ENCODE measurements at places on chromosomes 12 and 14.

GRCh38 chr12:54360717-54361456 lies 3.4 kb downstream of the GPR84 start:
- peak; percentile 93 for DNase-seq

DNA sequence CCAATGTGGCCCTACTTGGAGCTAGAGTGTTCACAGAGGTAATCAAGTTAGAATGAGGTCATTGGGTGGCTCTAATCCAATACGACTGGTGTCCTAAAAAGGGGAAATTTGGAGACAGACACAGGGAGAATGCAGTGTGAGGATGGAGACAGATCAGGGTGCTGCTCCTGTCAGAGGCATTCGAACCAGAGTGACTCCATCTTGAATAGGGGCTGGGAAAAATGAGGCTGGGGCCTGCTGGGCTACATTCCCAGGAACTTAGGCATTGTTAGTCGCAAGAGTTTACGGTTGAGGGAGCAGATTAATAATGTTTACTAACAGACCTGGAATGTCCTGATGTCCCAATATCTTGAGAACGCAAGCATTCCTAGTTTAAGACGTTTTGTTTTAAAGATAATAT lies 20.2 kb downstream of the TNFAIP2 start:
- DNase-seq = no peak

GRCh38 chr12:79174626-79175025 lies 310.1 kb downstream of the SYT1 start:
- DNase-seq = peak; percentile 58

DNA sequence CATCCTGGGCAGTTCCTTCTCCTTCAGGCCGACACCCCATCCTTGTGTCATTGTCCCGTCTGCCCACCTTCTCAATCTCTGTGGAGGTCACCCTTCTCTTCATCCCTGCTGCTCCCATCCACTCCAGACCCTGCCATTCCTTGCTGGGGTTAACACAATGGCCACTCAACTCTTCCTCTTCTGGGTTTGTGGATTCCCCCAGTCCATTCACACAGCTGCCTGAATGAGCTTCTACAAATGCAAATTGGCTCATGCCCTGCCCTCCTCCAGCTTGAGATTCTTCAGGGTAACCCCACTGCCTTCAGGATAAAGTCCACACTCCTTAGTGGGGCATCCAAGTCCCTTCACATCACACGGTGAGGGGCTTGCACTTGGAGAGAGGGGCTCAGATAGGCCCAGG lies 17.2 kb upstream of the PRMT8 start:
- no peak for DNase-seq

All from DMS53 (cell line).